ENCODE measurements at places on chromosomes 4 and X.

- no peak for DNase-seq
Measured at GRCh38 chr4:478373-478772, 20.6 kb downstream of the ZNF721 start.

GRCh38 chr4:70945046-70945445, 42.9 kb downstream of the MOB1B start:
- DNase-seq = no peak

DNA sequence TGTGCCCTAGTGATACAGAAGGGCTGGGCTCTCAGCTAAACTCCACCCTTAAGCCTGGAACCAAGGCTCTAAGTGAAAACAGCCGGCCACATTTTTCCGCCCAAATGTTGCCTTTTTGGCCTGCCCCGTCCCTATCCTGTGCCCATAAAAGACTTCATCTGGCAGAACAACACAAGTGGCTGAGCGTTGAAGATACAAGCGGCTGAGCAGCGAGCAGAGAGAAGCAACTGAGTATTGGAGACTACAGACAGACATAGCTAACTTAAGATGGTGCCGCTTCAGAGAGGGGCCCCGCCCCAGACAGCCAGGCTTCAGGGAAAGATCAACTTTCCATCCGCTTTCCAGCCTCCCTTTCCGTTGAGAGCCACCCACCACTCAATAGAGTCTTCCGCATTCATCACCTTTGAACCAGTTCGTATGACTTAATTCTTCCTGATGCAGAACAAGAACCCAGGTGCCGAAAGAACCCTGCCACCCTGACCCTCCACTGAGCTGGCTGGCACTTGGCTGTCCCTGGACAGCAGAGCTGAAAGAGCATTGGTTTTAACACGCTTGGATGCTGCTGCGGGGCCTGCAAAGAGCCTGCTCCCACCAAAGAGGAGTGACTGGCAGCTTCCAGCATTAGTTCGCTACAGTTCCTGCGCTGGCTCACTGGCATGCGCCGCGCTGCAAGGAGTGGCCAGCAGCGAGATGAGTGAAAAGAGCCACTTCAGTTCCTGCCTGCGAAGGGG, 853.2 kb upstream of the INTU start:
- DNase-seq = no peak

DNA sequence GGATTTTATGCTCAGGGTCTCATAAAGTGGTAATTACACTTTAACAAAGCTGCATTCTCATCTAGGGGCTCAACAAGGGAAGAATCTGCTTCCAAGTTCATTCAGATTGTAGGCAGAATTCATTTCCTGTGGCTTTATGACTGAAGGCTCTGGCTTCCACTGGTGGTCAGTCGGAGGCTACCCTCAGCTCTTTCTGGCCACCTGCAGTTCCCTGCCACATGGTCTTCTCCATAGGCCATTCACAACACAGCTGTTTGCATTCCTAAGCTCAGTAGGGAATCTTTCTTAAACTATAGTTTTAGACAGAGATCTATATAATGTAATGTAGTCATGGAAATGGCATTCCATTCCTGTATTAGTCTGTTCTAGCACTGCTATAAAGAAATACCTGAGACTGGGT, 973.0 kb upstream of the SLIT2 start:
- DNase-seq = no peak

DNA sequence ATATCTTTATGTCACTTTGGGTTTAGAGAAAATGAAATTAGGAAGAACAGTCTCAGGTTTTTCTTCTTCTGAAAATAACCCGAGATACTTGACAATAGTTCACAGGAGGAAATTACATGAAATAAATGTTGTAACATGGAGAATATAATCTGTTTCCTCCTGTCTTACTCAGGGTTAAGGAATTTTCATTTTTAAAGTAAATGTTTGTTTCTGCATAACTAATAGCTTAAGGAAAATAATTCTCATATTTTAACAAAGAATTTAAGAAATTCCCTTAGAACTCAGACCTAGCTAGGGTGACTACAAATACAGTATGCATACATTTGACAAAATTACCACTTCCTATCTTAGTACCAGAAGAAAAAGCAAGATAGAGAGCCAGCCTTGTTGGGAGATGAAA, 17.2 kb upstream of the SPRY1 start:
- no peak for DNase-seq

DNA sequence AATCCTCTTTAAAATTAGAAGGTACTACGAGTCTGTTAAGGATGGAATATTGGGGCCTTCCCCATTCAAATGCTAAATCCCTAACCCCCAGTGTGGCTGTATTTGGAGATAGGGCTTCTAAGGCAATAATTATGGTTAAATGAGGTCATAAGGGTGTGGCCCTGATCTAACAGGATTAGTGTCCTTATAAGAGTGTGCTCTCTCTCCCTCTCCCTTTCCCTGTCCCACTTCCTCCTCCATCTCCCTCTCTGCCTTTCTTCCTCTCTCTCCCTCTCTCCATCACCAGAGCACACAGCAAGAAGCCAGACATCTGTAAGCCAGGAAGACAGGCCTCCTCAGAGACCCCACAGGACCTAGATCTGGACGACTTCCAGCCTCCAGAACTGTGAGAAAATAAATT, 116.9 kb downstream of the COL25A1 start:
- no peak for DNase-seq

DNA sequence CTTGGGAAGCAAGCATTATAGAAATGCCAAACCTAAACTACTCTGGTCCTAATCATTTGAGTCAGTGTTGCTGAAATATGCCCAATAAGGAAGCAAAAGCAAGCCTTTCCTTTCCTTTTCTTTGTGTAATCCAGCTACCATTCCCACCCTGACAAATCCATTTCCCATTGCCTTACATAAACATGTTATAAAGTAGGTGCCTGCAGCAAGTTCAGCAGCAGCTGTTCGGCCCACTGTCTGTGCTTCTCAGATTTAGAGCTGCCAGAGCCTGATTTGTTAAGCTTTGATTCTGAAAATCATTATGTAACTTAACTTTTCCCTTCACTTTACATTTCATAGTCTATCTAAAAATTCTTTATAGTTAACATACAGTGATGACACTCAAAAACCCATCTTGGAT, 148.6 kb downstream of the EPHA5 start:
- no peak for DNase-seq

DNA sequence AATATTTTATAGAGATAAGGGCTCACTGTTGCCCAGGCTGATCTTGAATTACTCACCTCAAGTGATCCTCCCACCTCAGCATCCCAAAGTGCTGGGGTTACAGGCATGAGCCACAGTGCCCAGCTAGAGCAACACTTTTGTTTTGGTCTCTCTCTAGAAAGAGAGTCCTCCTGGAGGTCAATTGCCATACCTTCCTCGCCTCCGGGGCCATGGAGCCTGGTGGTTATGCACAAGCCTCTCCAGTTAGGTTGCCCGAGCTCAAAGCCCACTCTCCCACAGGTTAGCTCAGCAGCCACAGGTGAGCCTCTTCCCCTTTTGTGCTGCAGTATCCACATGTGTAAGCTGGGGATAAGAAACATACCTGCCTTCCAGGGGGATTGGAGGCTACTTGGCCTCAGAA, 24.2 kb upstream of the MAN2B2 start:
- DNase-seq = no peak

All from kidney glomerular epithelial cell (primary cell).